Hematopoietic multipotent progenitor cell treated with erythropoietin and hydrocortisone succinate and interleukin-3 and kit ligand, for 15 days (in vitro differentiated cells): ENCODE measurements at places on chromosomes 3 and 15.
A peak's percentile ranks its signal among the peaks of the same experiment; 100 is the strongest.

DNA sequence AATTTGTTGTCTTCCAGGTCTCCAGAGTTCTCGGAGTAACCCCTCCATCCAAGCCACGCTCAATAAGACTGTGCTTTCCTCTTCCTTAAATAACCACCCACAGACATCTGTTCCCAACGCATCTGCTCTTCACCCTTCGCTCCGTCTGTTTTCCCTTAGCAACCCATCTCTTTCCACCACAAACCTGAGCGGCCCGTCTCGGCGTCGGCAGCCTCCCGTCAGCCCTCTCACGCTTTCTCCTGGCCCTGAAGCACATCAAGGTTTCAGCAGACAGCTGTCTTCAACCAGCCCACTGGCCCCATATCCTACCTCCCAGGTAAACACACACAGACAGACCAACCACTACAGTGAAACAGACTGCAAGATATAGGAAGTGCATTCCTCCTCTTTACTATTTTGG, 87.9 kb upstream of the BLM start:
- DNase-seq: no peak

- DNase-seq: no peak
These were observed 37.9 kb downstream of the CRYGS start for GRCh38 chr3:186506191-186506739.

- DNase-seq: no peak
These were observed 669.8 kb upstream of the ARPP21 start for GRCh38 chr3:34969513-34969912.

- no peak for DNase-seq
These were observed 3.1 kb upstream of the ZXDC start for GRCh38 chr3:126478581-126479310.

- no peak for DNase-seq
These were observed 212.1 kb downstream of the P3H2 start for GRCh38 chr3:189908646-189909045.

DNA sequence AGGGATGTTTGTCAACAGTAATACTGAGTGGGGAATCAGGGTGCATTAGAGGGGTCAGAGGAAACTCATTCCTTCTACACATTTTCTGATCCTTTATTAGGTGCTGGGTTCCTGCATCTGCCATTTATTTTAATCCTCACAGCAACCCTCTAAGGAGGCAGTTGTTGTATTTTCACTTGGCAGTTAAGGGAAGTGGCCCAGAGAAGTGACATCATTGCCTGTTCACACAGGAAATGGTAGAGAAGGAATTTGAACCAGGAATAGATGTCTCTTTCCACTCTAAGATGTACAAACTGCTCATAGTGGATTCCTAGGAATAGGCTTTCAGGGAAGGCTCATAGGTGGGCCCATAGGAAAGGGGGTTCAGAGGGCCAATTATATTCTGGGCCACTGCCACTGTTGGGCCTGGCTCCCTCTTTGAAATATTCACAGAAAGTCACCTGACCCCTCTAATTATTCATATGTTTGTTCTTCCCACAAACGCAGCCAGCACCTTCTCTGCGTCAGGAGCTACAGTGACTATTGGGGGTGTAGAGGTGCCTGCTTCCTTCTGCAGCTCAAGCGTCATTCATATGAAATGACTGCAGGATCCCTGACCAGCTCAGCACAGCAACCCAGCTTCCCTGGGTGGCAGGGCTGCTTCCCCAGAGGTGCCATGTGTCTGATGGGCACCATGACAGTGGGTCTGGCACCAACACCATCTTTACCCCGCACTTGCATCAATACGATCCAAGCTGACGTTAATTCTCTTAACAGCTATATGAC, 163.9 kb upstream of the SMAD3 start:
- no peak for DNase-seq

DNA sequence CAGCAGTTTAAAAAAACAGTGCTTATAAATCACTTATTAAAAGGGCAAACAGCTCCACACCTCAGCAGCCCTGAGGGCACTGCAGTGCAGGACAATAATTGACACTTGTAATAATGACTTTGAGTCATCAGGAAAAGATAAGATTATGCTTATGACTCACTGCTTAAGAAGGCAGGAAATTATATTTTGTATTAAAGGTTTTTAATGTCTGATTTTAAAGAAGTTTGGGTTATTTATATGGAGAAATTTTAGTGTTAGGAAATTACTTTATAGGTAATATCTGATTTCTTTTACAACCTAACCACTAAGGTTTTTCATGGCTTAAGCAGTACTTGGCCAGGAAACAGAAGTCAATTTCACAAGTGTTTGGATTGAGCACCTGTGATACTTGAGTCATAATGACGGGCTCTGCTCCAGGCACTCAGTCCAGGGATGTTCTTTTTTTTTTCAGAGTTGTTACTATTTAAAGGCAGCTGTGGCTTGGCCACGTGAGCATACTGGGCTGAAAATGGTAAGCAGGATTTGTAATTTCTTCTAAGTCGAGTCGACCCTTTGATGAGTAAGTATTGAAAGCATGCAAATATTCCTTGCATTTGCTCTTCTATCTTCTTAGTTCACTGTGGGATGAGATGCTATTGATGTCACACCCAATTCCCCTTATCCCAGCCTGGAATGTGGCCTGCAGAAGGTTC, 21.6 kb upstream of the SLC6A20 start:
- no peak for DNase-seq

GRCh38 chr3:153767601-153768560, 353.3 kb upstream of the ARHGEF26 start:
- DNase-seq: no peak

GRCh38 chr3:129690406-129690805, 83.9 kb upstream of the PLXND1 start:
- DNase-seq: peak; percentile 37

DNA sequence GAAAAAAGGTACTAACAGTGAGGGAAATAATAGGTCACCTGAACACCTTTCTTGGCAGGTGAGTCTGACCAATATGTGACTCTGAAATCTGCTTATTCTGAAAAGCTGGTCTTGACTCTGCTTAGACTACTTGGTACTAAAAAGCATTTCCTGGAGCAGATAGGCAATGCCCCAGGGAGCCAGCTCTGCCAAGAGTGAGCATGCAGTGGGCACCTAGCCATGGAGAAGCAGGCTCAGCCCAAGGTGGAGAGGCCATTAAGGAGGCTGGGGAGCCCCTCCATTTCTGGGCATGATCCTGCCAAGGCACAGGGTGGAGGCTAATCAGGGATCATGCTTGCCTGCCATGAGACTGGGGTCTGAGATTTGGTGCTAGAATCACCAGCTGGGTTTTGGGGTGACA, 1.6 kb upstream of the LTF start:
- no peak for DNase-seq

DNA sequence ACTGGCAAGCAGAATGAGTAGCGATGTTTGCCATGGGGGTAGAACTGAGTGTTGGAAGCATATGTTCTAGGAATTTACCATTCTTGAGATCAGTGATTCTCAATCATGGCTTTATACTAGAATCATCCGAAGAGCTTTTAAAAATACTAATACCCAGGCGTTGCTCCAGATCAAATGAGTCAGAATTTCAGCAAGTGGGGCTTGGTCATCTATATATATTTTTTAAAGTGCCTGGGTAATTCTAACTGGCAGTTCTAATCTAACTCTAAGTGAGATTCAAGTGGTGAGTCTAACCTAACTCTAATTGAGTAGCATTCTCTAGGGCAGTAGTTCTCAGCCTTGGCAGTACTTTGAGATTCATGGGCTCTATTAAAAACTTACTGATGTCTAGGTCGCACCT, 20.8 kb downstream of the TM4SF1 start:
- DNase-seq: no peak

DNA sequence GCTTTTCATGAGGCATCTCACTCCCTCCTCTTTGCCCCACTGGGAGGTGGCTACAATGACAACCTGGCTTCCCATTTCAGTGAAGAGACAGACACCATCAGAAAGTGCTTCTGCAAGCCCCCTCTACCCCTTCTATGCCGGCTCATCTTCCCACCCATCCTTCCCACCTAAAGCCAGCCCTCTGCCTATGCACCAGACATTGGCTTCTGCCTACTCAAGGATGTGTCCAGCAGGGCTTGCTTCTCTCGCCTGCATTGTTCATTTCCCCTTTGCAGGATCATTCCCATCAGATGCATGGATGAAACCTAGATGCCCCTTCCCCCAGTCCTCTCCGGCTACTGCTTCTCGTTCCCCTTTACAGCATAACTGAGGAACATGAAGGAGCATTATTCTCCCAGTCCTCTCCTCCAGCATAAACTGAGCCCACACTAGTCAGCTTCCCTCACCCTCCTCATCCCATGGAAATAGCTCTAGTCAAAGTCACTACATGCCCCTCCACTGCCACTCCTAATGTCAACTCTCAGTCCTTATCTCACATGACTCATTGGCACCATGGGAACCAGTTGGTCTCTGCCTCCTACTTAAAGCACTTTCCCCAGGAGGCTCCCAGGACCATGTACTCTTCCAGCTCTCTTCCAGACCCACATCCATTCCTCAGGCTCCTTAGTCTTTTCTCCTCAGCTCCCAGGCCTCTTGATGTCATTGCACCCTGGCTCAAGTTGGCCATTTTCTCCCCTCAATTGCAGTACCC, 47.9 kb downstream of the TM2D3 start:
- no peak for DNase-seq

- DNase-seq: no peak
These were observed 31.4 kb upstream of the CHRNB4 start for GRCh38 chr15:78672285-78673014.

DNA sequence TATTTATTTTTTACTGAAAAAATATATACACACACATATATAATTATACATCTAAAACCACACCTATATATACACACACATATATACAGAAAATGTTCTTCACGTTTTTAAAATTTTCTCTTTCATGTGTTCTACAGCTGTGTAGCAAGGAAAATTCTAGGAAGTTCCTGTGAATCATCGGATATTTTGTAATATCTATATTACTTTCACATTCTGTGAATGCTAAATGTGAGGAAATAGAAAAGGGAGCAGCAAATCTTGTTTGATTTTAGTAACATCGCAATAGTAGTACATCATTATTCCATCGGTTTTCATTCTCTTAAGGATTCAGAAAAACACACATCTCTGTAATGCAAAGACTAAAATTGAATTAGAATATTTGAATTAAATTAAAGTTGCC, 836.8 kb upstream of the NECTIN3 start:
- no peak for DNase-seq
